ENCODE measurements at places on chromosomes 6 and 20.
A peak's percentile ranks its signal among the peaks of the same experiment; 100 is the strongest.

GRCh38 chr20:50690650-50691572, at the start of gene RIPOR3:
RIPOR3 (minus strand) TSS chr20:50691542; CDS start chr20:50691128, 414 bp downstream.
- no peak for DNase-seq

DNA sequence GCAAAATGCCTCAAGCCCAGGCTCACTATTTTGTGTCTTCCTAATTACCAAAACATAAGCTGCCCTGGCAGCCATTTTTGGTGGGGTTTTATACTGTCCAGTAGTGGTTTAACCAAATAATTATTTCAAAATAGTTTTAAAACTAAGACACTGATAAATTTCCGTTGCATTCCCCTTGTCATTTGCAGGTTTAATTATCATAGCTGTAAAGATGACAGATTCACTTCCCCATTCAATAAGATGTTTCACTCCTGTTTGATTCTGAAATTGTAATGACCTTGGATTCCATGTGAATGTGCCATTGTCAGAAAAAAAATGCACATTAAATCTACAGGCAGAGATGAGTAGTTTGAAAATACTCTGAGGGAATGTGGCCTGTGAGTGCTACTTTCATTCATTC, 172.0 kb downstream of the COL9A1 start:
- DNase-seq = no peak

DNA sequence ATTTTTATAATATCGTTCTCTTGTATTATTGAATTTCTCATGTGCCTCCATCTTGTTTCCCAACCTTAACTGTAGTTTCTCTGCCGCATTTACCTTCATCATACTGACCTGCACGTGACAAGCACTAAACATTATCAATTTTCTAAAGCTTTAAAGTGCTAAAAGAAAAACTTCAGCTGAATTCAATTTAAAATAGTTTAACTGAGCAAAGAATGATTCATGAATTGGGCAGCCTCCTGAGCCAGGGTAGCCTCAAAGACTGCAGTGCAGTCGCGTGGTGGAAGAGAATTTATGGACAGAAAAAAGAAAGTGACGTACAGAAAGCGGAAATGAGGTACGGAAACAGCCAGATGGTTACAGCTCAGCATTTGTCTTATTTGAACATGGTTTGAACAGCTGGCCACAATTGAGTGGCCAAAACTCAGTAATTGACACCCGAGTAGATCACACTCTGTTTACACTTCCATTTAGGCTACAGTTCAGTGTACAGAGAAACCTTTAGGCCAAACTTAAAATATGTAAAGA, 4.2 kb upstream of the ZDHHC14 start:
- peak; percentile 19 for DNase-seq

- DNase-seq = peak; percentile 71
Observed at GRCh38 chr20:63442100-63442493, 30.4 kb downstream of the KCNQ2 start.

- DNase-seq = peak; percentile 12
Observed at GRCh38 chr20:33370291-33370690, 31.0 kb downstream of the CDK5RAP1 start.

- DNase-seq = no peak
Observed at GRCh38 chr6:165647041-165647440, 16.0 kb downstream of the PDE10A start.

Data from CD8-positive, alpha-beta T cell (primary cell).